CD4-positive, alpha-beta memory T cell (primary cell): ENCODE measurements at places on chromosomes 4 and X.

GRCh38 chr4:184808713-184809050, 17.1 kb downstream of the ACSL1 start:
- DNase-seq, result no peak

DNA sequence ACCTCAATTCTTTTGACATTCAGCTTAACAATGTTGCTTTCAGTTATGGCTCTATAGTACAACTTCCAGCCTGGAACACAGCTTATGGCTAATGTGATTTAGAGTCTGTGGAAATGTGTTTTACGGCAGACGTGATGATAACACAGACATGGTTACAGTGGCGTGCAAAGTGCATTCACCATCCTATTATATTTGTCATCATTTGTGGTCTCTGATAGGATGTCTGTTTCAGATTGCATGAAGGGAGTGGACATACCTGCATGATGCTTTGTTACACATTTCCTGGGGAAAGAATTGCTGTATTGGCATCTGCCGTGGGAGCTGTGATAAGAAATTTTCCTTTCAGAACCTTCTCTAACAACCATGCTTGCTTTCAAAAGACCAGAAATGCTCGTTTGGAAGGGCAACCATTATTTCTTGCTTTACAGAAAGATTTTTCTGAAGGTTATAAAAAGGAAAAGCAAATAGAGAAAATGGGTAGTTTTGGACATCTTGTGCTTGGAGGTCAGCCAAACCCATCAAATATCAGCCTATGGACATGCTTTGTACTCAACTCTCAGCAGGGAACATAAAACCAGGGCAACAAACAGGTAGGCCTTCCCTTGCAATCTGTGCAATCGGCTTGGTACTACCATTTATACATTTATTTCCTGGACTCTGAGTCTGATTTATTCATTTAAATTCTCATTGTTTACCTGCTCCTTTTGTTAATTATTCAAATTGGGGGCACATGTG, 273.9 kb downstream of the TLL1 start:
- DNase-seq, result no peak

GRCh38 chrX:136851526-136851925, 29.0 kb downstream of the RBMX start:
- DNase-seq, result no peak

DNA sequence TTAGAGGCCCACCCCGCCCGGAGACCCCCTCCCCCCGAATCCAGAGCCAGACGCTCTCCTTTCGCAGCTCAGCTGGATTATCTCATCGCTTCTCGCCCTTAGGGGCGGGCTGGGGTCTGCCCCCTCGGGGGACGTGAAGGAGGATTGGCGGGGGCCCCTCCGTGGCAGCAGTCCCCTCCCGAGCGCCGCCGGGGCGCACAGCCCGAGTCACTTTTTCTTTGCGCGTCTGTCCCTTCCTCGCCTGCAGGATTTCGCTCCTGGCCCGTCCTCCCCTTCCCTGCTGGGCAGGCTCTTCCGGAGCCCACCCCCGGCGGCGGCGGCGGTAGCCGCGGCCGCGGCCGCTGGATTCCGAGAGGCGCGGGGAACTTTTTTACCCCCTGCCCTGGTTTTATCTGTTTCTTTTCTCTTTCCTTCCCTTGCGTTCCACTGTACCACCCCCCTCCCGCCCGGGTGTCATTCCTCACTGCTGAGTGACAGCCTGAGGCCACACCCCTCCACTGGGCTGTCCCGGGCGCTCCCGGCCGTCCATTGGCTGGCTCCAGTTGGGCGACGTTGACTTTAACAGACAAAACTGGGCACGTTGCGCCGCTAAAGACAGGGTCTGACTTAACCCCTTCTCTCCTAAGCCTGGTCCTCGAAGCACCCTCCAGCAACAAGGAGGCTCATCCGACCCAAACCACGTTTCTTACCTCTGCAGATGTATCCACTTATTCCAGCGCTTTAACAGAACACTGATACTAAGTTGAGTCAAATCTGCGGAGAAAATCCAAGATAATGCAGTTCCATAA, 492 bp upstream of the NKX3-2 start:
- DNase-seq, result no peak

DNA sequence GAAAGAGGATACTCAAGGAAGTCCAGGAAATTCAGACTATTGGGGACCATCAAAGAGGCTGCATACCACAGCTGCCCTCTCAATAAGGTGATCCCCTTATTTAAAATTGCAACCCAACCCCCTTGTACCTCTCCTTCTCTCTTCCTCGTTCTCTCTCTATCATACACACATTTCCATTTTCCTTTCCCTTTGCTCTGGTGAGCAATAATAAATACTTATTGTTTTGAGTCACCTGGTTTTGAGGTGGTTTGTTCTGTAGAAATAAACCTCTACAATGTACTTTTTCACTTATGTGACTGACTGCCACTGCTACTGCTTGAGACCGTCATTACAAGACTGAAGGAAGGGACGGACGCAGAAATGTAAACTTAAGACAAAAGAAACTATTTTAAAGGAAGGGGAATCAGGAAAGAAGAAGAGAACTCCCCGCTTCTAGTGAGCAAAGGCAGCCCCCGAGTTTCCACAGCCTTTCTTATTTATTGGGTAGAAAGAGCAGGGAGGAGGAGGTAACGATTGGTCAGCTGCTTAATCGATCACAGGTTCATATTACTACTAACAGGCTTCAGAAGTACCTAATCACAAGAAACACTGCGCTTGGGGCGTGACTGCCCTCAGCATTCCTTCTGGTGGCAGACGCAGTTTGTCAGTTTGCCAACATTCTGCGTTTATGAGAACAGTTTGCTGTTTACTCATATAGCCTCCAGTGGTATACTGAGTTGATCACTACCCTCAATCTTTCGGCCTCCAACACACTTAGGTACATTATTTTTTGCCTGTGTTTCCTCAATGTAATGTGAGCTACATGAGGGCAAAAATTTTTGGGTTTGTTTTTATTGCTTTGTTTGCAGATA, 16.9 kb upstream of the TMEM165 start:
- DNase-seq, result no peak

DNA sequence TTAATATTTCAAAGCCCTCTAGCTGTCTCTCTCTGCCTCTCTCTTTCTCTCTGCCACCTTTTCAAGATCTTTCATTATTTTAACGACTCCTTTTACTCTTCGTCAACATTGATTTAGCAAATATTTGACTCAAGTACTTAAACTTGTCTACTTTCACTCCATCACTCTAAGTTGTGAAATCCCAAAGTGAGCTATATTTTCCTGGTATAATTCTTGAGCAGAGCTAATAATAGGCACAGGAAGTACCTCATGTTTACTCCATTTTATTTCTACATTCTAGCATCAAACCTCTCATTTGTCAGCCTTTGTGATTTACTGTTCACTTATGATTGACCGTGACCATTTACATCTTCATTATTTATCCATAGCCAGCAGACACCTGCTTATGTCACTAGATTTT, 482.5 kb downstream of the RPA4 start:
- DNase-seq, result no peak

DNA sequence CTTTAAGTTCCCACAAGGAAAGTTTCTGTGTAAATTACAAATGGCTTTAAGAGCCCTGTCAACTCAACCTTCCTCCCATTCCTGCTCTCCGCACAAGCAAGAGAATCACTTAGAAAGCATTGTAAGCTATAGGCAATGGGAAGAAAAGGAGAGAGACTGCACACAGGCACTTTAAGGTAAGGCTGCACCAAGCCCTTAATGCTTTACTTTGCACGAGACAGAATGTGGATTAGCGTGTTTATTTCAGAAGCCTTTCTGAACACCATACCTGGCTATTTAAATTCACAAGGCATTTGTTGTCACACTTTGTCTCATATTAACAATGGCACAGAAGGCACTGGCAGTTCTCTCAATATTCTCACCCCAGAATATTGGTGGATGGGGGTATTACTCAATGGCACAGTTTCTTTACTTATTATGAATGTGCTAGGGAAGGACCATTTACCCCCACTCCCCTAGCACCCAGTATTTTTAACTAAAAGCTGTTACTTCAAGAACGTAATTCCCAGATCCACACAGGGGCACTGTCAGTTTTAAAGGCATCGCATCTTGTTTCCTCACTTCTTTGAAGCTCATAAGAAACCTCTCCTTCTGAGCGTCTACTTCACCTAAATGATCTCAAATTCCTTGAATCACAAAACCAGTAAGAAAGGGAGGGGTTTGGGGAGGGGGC, 150.0 kb downstream of the MAML3 start:
- no peak for DNase-seq

DNA sequence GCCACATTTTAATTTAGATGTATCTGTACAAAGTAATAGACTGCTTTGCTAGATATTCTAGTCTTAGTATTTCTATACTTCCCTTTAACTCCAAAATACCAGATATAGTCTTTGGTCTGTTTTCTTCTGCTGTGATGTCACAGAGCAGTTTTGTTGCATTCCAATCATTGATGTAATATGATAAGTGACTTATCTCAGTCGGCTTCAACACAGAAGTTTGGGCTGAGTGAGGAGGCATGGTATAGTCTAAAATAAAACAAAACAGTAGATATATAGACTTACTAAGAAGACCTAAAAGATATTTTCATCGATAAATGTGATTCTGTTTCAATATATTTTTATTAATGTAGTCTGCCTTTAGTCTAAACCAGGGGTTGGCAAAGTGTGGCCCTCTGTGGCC, 169.9 kb downstream of the DCK start:
- DNase-seq, result no peak

- DNase-seq, result no peak
Observed at GRCh38 chr4:123557857-123558536, 161.4 kb downstream of the SPRY1 start.

GRCh38 chr4:186441502-186441901, 113.9 kb downstream of the MTNR1A start:
- no peak for DNase-seq

GRCh38 chr4:10033191-10033881, 12.0 kb upstream of the SLC2A9 start:
- no peak for DNase-seq

DNA sequence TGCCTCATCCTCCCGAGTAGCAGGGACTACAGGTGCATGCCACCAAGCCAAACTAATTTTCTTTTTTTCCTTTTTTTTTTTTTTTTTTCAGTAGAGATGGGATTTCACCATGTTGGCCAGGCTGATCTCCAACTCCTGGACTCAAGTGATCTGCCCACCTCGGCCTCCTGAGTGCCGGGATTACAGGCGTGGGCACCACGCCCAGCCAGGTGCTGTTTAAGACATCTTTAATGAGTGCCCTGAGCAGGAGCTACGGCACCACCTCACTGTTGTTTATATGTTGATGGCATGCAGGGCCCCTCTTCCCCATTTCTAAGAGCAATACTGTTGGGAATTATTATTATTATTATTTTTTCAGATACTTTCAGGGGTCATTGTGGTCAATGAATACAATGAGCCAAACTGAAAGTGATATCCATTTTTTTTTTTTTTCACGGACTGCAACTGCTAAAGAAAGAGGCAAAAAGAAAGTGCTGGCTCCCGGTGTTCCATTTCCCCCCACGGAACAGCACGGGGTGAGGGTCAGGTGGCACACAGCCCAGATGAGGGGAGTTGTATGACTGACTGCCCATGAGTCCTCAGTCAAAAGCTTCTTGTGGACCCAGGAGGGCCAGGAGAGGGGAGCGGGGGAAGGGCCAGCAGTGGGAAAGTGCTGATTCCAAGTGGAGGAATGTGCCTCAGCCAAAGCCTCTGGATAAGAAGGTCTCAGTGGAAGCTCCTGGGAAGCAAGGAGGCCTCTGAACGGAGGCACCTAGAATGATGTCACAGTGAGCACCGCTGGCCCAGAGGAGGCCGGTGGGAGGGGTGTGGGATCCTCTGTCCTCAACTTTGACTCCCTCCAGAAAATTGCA, 101.8 kb upstream of the HPF1 start:
- DNase-seq, result no peak

DNA sequence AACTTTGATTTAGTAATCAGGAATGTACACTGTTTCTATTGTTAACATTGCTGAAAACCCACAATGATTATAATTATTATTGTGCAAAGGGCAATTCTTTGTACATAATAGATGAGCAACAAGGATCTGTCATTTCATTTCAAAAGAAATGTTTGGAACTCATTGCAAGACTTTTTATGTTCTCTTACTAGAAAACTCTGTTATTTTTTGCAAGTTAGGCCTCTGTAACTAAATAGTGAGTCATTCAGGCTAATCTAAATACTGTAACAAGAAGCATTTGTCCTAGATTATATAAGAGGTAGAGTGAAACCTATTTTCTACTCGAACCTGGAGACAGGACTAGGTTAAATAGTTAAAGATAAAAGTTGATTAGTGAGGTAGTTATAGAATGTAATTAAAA, 93.2 kb upstream of the FAM47B start:
- no peak for DNase-seq

GRCh38 chrX:74023203-74023602, 280.8 kb upstream of the ZCCHC13 start:
- DNase-seq, result no peak

DNA sequence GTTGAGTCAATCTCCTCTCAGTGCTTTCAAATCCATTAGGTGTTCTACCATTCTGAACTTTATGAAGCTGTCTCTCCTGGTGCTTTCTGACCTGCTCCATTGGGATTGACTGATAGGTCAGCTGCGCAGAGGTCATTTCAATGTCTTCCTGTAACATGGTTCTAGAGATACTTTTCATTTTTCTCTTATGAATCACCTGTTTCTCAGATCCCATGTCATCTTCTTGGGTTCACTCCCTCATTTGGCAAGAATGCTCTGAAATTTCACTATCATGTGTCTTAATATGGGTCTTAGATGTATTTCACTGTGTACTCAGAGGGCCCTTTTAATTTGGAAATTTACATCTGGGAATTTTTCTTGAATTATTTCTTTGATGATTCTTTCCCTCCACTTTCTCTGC, 13.8 kb upstream of the PGM2 start:
- no peak for DNase-seq

DNA sequence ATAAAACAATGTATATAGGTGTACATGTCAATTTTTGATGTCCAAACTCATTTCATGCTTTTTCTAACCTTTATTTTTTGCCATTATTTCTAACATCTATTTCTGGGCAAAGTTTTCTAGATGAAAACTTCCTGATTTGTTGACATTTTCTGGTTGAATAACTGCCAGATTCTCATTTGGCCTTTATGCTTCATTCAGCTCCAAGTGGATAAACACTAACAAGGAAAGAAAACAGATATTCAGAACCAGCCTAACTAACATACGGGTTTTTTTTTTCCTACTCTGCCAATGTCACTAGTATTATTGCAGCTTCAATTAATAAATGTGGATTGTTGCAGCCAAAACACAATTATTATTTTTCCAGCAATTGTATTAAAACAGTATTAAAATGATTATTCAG, 50.9 kb upstream of the RAP1GDS1 start:
- DNase-seq, result no peak

- DNase-seq, result no peak
Observed at GRCh38 chrX:150842198-150842685, 56.2 kb downstream of the CD99L2 start.

DNA sequence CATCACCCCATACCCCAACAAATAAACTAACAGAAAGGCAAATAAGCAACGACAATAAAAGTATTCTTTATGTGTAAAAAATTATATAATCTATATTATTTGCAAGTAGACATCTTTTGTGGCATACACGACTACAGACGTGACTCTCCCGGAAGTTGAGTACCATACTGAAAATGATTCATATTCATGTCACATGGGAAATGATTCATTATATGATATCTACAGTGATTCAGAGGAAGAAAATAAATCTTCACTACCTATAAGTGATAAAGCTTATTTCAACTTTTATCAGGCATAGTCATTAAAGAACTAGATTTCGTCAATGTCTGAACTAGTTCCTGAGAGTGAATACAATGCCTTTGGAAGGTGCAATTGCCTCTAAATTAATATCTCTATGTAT, 4.6 kb upstream of the ANTXR2 start:
- DNase-seq, result peak; percentile 59

GRCh38 chr4:1245481-1246051, 3.4 kb downstream of the CTBP1 start:
- no peak for DNase-seq

GRCh38 chrX:72305286-72306084, at the start of gene CITED1:
TSS of gene CITED1 (minus strand) at chrX:72305914. CDS start at chrX:72302869, 3,045 bp downstream.
- DNase-seq, result peak; percentile 15
